ENCODE measurements at places on chromosomes 5 and 9.

DNA sequence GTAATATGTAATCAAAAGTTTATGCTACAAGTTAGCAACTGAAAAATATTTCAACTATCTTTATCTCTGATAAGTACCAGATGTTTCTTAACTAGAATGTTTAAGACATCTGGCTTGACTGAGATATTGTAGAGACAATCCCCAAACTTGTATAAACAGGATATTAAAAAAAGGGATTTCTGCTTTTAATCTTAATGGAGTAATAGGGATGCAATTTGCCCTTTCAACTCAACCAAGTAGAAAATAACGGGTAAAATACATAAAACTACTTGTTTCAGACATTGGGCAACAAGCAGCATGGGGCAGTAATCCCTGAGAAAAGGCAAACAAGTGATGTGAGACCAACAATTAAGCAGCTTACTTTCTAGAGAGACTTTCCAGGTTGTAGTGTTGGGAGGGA lies 9.4 kb upstream of the ADAMTS12 start:
- DNase-seq: no peak

DNA sequence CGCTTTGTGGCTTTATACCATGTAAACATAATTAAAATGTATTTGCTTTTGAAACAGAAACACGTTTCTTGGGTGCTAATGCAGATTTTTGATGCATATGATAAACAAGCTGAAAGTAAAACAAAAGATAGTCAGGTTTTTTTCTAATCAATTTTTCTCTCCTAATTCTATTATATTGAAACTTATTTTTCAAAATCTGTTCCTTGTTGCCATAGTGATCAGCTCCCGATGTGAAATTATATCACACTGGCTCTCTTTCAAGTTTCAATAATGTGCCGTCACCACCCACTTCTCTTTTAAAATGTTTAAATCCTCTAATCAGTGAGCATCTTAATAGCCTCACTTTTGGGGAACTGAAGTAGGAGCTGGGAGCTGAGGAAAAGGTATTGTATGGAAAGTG lies 36.4 kb upstream of the DAPK1 start:
- DNase-seq: no peak

DNA sequence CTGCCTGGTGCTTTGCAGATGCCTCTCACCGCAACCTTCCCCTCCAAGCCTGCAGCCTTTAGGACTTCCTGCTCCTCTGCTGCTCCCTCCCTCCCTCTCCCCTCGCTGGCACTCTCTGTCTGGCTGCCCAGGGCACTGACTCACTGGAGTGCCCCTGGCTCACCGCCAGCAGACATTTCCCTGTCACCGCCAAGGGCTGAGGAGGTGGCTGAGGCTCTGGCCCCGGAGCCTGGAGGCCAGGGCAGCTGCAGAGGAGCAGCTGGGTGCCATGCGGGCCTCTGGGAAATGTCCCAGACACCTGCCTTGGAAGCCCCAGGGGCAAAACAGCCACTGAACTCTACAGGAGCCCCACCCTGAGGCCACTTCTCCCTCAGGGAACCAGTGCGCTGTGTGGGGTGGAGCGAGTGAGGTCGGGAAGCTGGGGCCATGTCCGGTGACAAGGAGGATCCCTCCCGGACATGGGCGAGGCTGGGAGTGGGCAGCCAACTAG lies 53.4 kb downstream of the TENT4A start:
- DNase-seq: no peak

DNA sequence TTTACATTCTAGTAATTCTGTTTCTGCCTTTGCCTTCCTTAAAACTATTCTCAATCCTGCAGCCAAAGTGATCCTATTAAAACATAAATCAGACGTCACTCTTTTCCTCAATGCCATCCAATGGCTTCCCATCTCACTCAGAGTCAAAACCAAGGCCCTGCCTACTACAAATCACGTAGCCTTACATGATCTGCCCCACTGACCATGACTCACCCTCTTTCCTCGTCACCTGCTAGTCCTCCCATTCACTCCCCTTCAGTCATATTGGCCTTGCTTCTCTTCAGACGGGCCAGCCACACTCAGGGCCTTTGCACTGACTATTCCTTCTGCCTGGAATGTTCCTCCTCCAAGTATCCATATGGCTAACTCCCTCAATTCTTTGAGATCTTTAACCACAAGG lies 39.0 kb upstream of the DMXL1 start:
- DNase-seq: no peak

GRCh38 chr9:6183227-6183551 lies 32.4 kb upstream of the IL33 start:
- no peak for DNase-seq

GRCh38 chr5:85576666-85577065 lies 1041.1 kb upstream of the COX7C start:
- no peak for DNase-seq

- no peak for DNase-seq
Observed at GRCh38 chr9:113572076-113572861, 108.7 kb downstream of the RGS3 start.

- no peak for DNase-seq
Observed at GRCh38 chr5:7391215-7391614, 4.7 kb upstream of the ADCY2 start.

GRCh38 chr5:60352992-60353599 lies 346.9 kb downstream of the DEPDC1B start:
- DNase-seq: no peak

- no peak for DNase-seq
Observed at GRCh38 chr9:86573886-86574285, 219.7 kb upstream of the TUT7 start.

DNA sequence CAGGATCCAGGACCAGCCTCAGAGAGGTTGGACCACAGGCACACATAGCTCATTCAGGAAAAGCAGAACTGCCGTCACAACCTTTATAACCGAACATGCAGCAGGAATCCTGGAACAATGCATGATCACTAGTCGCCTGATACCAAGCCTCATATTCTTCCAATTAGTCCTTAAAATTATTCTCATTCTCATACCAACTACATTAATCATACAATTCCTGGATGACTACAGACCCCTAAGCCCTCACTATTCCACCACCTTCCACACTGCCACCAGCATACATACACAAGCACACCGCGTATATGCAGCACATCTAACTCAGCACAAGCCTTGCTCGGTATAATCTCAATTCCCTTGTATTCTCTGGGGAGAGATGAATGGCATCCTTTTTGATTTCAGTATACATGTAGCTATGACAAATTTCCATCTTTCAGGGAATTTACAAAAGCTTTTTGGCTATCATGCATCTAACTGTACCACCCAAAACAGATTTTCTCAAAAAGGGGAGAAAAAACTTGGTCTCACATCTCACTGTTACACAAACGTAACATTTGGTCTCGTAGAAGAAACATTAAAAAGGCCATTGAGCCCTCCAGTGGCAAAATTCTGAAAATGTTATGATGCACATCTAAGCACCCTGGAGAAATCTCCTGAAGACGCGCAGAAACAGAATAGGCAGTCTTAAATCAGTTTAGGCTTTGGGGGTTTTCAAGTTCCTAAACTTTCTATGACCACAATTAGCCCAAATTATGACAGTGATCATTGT lies 46.2 kb downstream of the MCTP1 start:
- no peak for DNase-seq

DNA sequence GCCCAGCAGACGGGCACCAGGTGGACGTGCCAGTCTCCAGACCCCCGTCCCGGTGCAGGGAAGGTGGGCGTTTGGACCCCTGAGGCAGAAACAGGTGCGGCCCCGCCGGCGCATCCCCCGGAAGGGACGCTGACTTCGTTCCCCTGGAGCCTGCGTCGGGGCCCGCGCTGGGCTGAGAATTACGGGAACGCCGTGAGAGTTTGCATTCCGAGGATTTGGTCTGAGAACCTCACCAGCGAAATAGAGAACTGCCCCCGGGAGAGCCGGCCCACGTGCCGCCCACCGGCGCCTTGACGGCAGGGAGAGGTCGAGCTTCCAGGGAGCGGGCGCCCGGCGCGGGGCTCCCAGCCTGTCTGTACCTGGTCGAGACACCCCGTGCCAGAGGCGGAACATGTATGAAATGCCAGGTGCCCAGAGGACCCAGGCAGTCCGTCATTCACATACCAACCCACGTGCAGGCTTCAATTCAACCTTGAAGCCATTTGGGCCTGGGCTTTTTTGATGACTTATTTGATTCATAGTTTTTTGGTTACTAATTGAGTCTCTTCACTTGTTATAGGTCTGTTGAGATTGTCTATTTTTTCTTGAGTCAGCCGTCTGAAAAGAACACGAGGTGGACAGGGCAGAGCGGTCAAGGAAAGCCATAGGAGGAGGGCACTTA lies 877 bp upstream of the CAMSAP1 start:
- DNase-seq: no peak

DNA sequence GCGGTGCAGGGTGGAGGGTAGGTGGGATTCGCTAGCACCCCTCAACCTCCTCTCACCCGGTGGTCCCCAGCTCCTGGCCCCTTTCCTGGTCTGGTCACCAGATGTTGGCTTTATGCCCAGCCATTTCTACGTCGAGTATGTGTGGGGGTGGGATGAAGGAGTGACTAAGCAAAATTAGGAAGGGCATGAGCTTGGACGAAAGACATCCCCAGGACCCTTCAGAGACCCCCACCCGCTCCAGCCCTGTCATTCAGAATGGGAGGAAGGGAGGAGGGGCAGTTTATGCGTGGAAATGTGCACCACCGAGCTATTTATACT lies 742 bp downstream of the BHMT2 start:
- DNase-seq: no peak

DNA sequence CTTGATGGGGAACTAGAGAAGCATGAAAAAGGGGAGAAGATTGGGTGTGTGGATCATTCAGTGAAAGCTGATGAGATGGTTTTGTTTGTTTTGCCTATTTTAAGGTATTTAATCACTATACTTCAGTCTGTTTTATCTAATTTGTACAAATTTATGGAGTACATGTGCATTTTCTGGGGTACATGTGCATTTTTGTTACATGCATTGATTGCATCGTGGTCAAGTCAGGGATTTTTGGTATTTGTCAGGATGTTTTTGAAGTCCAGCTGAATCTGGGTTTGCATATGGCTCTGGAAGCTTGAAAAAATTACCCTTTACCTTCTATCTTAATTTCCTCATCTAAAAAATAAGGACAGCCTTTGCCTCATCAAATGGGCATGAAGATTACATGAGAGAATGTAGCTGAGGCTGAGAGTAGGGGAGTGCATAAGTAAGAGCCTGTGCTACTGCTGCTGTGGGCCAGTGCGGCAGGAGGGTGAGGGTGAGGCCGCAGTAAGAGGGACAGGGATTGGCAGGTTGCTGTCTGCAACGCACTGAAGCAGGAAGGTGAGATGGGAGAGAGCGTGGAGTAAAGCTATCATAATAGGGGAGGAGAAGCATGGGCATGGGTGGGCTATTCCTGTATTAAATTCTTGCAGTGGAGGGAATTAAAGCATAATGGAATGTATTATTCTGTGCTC lies 139.8 kb downstream of the NPR3 start:
- no peak for DNase-seq

DNA sequence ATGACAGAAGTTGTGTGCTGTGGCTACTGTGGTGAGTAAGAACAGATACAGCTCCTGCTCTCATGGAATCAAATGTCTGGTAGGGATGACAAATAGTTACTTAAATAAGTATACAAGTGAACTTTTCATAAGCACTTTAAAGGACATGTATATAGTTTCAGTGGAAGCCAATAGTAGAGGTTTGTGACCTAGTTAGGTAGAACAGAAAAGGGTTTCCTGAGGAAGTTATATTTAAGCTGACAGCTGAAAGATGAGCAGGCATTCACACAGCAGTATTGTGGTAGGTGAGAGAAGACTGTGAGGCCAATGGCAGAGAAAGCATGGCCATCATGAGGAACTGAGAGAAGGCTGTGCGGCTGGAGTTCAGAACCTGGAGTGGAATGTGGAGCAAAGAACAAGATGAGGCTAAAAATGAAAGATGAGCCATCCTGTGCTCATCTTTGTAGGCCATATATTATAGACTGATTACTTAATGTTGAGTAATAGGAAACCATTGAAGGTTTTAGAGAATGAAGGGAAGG lies 15.4 kb downstream of the FAM174A start:
- no peak for DNase-seq

GRCh38 chr5:139149477-139150199 lies 48.5 kb downstream of the SIL1 start:
- no peak for DNase-seq

- no peak for DNase-seq
Observed at GRCh38 chr5:68114378-68115040, 101.0 kb upstream of the PIK3R1 start.

GRCh38 chr5:77204967-77205366 lies 5.5 kb upstream of the PDE8B start:
- no peak for DNase-seq

- DNase-seq: no peak
Observed at GRCh38 chr9:119071636-119072035, 297.6 kb downstream of the BRINP1 start.

DNA sequence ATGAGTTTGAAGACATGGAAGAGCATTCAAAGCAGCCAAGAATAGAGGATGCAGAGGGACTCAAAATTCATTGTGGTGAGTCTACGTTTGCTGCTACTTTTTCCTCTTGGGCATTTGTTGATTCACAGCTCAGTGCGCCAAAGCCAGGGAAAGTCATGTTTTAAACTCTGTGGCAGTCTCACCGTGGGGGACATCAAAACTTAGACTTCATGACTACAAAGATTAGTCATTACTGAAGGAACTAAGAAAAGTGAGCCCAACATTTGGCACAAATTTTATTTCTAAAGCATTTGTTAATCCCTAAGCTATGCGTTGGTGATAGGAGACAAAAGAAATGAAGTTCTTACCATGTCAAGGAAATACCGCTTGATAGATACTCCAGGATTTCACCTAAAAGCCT lies 73.7 kb upstream of the MTAP start:
- no peak for DNase-seq

GRCh38 chr9:92066168-92066567 lies 49.0 kb downstream of the SPTLC1 start:
- DNase-seq: no peak

GRCh38 chr5:55593115-55593472 lies 58.3 kb upstream of the PLPP1 start:
- no peak for DNase-seq

DNA sequence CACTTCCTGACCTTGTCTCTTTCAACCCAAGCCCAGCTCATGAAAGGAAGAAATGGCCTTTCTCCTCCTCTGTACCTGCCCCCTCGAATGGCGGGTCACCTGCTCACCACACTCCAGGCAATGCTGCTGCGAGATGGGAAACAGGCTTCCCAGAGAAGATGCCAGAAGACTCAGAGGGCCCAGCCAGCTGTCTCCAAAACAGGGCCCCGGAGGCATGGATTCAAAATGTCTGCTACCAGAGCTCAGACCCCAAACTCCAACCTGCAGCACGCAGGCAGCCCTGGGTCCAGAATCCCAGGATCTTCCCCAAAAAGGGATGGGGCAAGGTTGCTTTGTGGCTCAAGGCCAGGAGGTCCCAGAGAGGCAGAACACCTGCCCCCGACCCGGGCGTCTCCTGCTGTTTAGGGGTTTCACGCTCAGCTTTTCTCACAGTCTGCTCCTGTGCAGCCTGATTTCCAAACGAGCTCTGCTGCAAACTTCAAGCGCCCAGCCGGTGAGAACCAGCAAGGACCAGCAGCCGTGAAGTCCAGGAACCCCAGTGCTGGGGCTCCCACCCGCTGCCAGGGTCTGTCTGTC lies 42.5 kb downstream of the VAV2 start:
- DNase-seq: no peak

- DNase-seq: no peak
Observed at GRCh38 chr5:103849934-103850333, 287.3 kb upstream of the NUDT12 start.

- DNase-seq: no peak
Observed at GRCh38 chr5:144469106-144469505, 298.4 kb downstream of the KCTD16 start.

All from stimulated activated CD4-positive, alpha-beta T cell treated with anti-CD3 and anti-CD28 coated beads, Interleukin-1b, Interleukin-23, amount 100 ng/mL, for 1 hour (primary cell).